NCI-H2171 (cell line): ENCODE measurements at places on chromosomes 7 and 10.

DNA sequence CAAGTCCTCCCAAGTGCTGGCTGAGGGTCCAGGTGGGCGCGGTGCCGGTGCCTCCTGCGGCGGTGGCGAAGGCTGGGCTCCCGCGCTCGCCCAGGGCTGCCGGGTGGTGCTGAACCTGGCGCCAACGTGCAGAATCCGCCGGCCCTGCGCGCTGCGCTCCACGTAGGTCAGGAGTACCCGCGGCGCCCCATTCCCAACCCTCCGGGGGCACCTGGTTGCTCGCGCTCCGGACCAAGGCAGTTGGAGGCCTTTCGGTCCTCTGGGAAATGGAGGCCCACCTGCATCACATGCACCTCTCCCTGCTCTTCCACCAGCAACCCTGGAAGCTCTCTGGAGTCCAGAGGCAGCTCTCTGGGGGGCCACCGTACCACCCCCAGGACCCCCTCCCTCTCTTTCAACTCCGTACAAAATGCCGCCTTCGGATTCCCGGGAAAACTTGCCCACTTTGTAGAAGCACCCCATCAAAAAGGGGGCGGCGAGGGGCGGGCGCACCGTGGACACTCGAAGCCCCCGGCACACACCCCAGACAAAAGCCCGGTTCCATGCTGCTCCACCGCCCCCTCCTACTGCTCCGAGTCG, 745 bp downstream of the SLC16A9 start:
- DNase-seq: peak; percentile 8

- no peak for DNase-seq
Measured at GRCh38 chr7:16841681-16842080, 36.9 kb upstream of the AGR2 start.

DNA sequence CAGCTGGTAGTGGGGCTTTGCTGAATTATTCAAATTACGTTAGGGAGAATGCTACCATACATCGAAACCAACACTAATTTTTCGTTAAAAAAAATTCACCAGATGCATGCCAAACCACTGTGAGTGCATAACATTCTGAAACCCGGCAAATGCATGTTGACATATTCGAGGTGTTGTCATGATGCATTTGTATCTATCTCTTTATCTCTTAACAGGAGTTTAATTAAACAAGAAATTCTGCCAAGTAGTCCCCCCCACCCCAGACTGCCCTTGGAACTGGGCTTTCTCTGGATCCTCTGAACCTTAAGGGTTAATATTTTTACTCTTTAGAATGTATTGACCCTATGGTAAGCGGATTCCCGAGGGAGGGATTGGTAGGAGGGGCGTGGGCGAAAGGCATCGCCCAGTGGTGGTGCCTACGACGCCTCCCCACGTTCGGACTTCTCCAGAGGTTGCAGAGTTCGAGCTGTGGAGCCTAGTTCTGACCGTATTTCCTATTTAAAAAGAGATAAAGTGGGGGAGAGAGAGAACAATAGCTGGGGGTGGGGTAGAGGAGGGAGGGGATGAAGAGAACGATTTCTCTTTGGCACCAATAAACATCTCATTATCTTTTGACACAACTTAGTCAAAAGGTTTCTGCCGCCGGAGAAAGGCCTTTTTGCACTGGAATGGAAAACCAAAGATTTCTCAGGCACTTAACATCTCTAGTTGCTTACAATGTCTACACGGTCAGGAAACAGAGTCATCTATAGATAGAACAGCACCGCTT, 7.2 kb downstream of the DLX6 start:
- DNase-seq: no peak

DNA sequence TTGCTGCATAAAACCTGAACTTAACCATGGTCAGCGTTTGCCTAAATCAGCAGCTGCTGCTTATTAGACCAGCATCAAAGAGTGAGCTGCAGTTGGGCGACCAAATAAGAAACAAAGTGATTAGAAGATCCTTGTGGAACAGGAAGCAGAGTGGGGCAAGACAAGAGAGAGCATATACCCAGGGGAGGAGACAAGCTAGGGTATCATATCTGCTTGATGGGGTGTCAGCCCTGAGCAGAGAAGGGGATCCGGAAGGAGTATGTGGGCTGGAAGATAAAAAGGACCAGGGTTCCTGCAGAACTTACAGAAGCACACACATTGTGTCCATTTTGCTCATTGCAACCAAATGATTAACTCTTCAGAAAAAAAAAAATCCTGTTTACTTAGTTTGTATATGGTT, 213.6 kb downstream of the CELF2 start:
- no peak for DNase-seq

GRCh38 chr10:5741276-5741675, 56.6 kb downstream of the TASOR2 start:
- no peak for DNase-seq

DNA sequence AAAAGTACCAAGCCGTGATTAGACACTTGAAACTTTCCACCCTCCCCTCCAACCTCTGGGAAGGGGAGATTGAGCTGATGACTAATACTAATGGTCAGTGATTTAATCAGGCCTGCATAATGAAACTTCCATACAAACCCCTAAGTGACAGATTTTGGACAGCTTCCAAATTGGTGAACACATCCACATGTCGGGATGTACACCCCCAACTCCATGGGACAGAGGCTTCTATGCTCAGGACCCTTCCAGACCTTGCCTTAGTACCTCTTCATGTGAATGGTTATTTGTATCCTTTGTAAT, 4.8 kb downstream of the NUB1 start:
- DNase-seq: no peak

- no peak for DNase-seq
Measured at GRCh38 chr10:67827811-67828210, 10.2 kb downstream of the DNAJC12 start.

GRCh38 chr7:131689662-131690234, 133.3 kb upstream of the PODXL start:
- DNase-seq: no peak

DNA sequence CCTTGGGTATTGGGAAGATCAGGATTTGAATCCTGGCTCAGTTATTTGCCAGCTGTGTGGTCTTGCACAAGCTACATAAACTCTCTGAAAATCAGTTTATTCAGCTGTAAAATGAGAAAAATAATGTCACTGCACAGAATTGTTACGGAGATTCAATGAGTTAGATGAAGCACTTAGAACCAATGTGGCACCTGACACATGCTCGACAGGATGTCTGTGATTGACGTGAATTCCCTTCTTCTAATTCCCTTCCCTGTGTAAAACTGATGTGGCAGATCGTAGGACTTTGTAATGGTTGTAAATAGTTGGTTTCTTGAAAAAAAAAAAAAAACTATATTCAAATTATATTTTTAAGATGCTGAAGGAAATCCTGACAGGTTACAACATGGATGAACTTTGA, 249.9 kb upstream of the MKLN1 start:
- no peak for DNase-seq

DNA sequence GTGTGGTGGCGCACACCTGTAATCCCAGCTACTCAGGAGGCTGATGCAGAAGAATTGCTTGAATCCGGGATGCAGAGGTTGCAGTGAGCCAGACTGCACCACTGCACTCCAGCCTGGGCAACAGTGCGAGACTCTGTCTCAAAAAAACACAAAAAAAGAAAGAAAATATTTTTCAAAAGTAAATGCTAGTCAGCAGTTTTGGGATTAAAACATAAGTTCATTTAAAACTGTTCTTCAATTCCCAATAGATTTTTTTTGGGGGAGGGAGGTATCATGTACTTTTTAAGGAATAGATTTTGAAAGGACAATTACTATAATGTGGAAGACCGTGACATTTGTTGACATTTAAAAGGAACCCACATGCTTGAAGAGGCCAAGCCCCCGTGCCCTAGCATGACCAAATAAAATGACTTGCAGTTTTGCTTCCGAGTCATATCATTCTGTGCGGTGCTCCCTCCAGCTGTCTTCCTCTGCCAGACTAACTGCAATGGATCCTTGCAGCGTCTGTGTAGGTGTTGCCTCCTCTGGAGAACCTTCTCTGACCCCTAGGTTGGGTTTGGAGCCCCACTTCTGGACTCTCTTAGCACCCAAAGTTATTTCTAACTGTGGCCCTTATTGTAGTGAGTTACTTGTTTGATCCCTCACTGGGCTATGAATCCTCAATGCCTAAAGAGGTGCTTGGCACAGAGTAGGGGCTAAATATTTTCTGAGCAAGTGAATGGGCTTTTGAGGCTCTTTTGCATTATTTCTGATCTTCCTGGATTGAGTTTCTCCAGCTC, 17.4 kb upstream of the HPS1 start:
- no peak for DNase-seq

DNA sequence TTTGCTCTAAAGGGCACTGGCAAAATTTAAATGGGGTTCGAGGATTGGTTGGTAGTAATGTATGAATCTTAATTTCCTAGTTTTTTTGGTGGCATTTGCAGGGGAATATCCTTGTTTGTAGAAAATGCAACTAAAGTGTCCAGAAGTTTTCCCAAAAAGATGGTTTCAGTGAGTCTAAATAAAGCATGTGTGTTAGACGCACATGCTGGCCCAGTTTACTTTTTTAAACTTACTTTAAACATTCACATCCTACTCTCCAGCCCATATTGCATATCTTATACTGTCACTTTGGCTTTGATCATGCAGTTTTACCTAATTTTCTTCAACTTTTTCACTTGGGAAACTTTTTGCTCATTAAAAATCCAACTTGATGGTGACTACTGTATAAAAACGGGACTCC, 744.0 kb upstream of the CELF2 start:
- DNase-seq: no peak

DNA sequence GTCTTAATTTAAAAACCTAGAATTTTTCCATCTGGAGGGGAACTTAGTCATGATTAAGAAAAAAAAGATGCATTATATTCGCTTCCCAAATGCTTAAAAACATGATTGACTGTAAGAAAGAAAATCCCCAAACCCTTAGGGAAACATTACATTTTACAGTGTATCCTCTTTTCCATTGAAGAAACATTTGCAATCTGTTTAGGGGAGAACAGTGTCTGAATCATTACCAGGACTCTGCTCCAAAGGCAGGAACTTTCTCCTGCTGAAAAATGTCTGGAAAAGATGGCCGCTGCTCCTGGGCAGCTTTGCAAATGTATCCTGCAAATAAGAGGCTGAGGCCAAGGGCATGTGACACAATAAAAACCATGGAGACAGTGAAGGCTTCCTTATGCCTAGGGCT, 173.7 kb downstream of the BUB3 start:
- no peak for DNase-seq

DNA sequence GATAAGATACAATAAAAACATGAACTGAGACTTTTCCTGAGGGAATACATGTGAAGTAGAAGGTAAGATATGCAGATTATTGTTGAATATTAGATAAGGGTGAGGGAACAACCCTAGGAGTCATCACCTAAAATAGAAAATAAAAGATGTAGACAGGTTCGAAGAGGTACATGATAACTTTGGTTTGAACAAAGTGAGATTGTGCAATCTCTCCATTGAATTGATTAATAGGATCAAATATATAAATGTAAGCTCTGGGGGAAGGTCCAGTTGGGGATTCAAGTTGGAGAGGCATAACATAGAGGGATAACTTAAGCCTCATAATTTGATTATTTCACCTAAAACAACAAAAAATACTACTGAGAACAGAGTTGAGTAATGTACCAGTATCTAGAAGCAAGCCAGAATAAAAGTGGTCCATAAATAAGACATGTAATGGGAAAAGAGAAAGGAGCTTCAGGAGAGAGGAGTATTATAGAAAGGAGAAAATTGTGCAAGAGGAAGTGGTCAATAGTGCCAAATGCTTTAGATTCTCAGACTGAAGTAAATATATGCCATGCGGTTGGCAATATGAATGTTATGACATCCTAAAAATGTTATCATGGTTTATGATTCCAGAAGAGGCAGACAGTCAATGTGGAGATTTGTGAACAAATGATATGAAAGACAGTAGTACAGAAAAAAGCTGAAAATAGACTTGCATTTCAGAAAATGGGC, 282.3 kb upstream of the CHRM2 start:
- DNase-seq: no peak

GRCh38 chr7:12567015-12567414, 3.5 kb upstream of the SCIN start:
- no peak for DNase-seq

- no peak for DNase-seq
Measured at GRCh38 chr7:14717816-14718215, 184.7 kb downstream of the DGKB start.

- DNase-seq: no peak
Measured at GRCh38 chr7:92634205-92634604, 44.0 kb upstream of the FAM133B start.

DNA sequence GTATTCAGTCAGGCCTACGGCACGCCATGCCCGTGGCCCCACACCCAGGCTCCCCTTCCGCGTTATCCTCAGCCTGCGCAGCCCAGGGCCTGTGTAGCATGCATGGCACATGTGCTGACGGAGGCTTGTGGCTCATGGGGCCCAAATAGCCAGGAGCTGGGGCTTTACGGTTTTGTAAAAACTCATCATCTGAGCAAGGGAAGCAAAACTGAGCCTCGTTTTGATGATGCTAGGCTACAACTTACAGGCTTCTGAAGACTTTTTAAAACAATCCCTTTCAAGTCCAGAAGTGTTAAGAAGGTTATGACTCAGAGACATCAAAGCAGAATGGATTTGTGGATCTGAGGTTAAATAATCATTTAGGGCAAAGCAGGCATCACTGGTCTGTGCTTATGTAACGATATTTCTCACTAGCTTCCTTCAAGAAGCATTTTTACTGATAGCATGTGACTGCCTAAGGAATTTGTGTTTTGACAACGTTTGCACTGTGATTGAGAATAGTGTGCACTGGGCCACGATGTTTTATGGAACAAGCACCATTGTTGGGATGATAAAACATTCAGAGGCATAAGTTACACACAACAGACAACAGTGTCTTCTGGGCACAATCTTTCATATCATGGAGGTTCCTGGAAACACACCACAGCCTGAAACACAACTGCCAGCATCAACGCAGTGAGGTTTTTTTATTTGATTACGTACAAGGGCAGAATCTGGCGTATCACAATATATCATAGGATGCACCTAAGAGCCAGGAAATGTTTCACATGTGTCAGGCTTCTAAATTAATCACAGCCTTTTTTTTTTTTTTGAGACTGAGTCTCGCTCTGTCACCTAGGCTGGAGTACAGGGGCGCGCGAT, 274.3 kb downstream of the CCDC3 start:
- no peak for DNase-seq

DNA sequence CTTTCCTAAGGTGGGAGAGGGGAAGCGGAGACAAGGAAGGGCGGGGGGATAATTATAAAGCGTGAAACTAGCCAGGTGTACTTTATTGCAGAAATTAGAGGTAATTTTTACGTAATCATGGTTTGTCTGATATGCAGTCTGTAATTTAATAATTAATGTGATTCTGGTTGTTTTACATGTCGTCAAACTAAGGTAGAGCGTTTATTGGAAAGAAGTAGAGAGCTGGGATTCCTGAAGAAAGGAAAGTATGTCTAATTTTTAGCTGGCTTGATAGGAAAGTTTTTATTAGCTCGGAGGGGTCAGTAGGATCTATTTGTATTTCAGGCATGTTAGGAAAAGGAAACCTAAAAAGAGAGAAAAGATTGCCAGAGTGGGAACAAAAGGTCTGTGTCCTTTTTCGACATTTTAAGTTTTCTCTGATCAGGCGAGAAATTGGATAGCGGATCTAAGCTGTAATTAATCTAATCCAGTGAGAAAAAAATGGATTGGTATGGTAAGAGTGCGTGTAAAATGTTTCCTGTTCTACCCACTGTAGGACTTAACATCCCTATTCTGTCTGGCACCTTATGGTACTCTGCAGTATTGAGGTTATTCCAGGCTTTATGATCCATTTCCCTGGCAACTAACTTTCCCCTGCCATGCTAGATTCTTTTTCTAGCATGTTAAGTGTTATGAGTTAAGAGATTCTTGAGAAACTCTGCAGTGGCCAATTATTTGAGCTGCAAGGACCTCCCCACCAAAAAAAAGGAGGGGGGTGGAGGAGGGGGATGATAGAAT, 1.4 kb downstream of the CELF2 start:
- DNase-seq: no peak
